Left renal cortex interstitium (tissue), 4 donors: ENCODE measurements at places on chromosomes 11 and 22. TPM values are rescaled to one million over a fixed set of nuclear protein-coding genes. Genes with fewer than 3 reads are reported as not detected.

DNA sequence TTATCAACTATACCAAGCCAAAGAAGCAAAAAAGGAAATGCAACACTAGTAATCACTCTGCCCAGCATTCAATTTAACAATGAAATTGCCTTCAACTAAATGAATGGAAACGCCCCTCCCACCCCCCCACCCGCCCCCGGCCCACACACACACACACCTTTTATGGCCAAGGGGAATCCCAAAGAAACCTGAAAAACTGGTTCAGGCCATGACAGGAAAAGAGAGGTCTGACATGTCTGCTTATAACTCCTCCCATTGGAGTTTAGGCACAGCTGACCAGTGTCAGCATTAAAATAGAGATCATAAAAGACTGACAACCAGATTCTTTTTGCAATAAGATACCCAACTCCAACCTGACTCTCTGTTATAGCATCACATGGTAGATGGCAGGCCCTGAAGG, 42.6 kb downstream of the ACER3 start:
- DNase-seq = no peak

- DNase-seq = no peak
These were observed 113.3 kb downstream of the TRIM29 start for GRCh38 chr11:120024586-120024985.

DNA sequence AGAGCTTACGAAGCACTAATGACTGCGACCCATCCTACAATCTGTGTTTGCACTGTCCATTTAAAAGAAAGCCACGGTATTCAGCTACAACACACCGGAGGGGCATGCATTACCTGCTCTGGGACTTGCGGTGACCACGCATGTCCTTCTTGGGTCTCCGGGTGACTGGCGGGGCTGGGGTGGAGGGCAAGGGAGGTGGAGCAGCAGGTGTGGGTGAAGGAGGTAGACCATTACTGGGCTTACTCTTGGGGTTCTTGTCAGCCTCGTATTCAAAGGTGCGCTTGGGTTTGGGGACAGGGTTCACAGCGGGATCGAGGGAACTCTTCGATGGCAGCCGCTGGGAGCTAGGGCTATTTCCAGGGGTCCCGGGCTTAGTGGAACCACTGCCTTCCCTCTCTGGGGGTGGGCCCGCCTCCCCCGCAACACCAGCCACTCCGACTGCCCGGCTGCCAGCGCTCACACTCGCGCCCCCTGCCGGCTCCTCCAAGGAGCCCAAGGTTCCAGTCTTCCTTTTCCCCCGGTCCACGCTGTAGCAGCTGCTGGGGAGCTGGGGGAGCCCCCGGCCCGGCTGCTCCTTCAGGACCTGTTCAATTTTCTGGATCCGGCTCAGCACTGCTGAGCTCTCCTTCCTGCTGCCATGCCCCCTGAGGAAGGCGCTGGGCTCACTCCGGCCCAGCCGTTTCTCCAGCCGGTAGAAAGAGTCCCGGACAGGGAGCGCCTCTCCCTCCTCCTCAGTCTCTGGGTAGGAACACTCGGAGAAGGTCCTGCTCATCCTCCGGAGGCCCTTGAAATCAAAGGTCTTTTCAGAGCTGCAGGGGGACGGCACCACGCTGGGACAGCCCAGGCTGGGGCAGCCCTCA, 47.5 kb downstream of the RPL27A start:
- no peak for DNase-seq

The KRTAP5-7 gene
- 0.10 TPM for polyA plus RNA-seq
